ENCODE measurements at places on chromosomes 2 and 18.

DNA sequence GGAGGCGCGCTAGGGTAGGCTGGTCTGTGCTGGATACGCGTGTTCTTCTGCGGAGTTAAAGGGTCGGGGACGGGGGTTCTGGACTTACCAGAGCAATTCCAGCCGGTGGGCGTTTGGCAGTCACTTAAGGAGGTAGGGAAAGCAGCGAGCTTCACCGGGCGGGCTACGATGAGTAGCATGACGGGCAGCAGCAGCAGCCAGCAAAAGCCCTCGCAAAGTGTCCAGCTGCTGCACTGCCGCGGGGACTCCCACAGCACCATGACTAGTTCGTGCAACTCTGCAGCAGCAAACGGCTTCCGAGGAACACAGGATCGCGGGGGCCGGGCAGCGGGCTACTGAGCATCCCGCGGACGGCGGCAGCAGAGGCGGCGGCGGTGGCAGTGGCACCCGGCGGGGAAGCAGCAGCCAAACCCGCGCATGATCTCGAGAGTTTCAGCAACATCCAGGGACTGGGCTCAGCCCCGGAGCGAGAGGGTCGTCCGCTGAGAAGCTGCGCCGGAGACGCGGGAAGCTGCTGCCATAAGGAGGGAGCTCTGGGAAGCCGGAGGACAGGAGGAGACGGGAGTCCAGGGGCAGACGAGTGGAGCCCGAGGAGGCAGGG, 368 bp downstream of the TMEFF2 start:
- DNase-seq = no peak

DNA sequence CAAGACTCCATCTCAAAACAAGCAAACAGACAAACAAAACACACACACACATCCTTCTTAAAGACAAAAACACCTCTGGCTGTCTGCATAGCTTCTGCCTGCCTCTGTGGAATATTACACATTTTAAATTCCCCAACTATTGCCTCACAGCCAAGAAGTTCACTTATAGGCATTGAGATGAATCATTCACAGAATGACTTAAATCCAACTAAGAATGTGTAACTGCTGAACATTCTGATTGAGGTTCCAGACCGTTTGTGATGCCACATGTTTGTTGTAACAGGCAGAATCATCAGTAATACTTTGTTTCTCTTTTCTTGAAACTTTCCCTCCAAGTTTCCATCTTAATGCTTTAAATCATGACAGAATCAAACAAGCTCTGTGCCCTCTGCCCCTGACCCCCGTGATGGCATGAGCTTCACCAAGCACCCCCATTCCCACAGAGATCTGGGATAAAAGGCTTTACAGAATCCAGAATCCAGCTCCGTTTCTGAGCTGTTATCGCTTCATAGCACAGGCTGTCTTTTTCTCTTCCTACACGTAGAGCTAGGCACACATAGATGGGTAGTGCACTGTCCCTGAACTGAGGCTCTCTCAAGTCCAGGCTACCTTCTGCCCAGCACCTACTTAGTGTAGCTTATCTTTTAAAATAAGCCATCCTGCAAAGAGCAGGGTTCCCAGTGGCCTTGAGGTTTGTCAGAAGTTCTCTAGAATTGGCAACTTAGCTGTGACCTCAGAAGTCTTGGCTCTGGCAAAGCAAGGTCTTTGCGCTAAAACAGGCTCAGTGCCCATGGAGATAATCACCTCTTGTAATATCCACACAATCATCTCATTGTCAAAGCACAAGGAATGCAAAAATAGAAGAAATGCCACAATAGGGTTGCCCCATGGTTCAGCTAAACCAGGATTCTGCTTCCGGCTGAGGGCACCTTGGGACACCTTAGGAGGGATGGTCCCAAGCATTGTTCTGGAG, 32.9 kb downstream of the EPAS1 start:
- no peak for DNase-seq

DNA sequence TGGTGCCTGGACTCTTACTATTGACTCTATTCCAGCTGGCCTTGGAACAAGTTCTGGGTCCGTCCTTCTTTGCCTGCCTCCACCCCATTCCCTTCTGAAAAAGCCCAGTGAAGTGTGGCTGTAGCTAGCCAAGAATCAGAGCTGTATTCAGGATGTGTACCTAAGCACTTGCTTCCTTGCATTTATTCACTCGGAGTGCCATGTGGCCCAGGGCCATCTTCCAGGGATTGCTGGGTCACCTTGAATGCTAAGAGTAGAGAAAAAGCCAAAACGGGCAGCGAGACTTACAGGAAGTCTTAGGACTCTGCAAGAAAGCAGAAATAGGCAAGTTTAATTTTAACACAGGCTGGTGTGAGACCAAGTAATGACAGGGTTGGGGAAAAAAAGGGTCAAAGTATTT, 4.1 kb downstream of the ITGA6 start:
- DNase-seq = no peak

GRCh38 chr2:120346667-120347358, 877 bp downstream of the INHBB start:
- no peak for DNase-seq

GRCh38 chr18:35968278-35968880, 4.1 kb upstream of the RMP24 start:
- DNase-seq = no peak

DNA sequence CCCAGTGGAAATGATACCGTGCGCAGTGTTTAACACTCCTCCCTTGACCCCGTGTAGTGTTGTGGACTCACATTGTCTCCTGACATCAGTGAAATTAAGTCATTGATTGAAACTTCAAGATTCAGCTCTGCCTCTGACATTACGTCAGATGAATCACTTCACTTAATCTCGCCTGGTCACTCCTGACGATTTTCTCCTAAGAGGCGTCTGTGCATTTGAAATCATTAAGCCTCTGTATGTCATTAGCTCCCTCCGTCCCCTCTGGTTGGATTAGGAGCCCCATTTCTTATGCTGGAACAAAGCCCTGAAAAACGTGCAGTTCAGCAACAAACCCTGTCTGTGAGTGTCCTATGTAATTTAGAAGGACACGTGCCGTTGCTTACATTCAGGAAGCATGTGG, 36.7 kb upstream of the CNGA3 start:
- DNase-seq = no peak

Data from NK-92 treated with Interleukin-12 subunit alpha and Interleukin-12 subunit beta, amount 100 ng/mL, for 24 hours (cell line).